ENCODE measurements at places on chromosomes 5 and 9. TPM values are rescaled to one million over a fixed set of nuclear protein-coding genes. Genes with fewer than 3 reads are reported as not detected.

- no peak for DNase-seq
Observed at GRCh38 chr5:120504057-120504456, 40.0 kb downstream of the PRR16 start.

DNA sequence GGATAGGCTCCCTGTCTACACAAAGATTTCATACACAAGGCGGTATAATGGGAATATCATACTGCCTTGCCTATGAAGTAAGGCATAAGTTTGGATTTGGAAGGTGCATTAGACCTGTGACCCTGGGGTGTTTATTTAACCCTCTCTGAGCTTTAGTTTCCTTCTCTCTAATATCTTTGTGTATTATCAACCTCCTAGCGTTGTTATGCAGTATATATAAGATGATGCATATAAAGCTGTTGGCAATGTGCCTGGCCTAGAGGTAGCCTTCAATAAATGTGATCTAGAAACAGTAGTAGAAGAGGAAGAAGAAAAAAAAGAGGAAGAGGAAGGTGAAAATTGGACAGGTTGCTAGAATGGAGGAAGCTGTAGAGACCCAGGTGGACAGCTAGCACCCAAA, 311.6 kb upstream of the CLINT1 start:
- no peak for DNase-seq

DNA sequence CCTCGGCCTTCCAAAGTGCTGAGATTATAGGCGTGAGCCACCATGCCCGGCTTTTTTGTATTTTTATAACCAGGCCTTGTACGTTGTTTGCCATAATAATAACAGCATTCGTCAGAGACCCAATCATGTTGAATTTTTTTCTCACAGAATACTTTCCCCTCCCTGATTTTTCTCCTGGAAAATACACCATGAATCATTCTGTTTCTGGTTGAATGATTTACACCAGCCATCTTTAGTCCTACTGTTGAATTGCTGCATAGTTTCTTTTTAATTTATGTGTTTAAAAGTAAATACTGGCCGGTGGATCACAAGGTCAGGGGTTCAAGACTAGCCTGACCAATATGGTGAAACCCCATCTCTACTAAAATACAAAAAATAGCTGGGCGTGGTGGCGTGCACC, 3.5 kb downstream of the CNOT8 start:
- no peak for DNase-seq

The TEX10 gene
- 19.1 TPM for total RNA-seq

- DNase-seq = no peak
Observed at GRCh38 chr9:79812507-79813257, 240.9 kb downstream of the TLE4 start.

DNA sequence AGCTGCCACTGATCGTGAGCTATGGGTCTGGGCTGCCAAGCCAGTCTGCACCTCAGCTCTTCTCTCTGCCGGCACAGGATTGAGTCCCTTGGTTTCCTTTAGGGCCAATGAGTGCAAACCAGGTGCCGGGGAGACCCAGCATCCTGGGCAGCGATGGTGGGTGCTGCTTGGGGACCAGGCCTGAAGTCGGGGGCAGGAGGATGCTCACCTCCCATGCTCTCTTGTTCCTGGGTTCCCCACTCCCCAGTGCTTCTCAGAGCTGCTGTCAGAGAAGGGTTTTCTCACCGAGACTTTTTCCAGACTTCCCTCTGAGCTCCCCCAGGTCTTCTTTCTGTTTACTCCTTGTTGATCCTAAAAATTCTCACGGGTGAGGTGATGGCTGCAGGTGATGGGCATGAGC, 61.2 kb downstream of the IRX1 start:
- no peak for DNase-seq

DNA sequence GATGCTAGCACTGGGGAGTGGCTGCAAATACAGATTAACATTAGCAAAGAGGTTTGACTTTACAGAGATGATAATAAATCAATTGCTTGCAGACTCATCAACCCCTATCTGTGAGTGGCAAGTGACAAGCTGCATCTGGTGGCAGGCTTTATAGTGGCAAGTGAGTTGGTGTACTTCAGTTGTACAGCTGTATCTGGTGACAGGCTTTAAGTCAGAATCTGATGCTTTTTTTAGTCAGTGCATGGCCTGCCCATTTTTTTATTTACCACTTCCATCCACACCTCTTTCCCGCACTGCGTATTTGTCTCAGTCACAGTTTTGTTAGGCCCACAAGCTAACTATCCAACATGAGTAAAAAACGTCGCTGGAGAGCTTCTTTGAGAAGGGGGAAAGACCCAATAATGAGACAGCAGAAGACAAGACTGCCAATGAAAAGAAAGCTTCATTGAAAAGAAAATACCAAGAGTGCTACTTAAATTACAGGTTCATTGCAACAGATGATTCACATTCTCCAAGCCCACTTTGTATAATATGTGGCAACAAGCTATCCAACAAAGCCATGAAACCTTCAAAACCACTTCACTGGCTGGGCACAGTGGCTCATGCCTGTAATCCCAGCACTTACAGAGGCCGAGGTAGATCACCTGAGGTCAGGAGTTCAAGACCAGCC, 23.1 kb downstream of the ANP32B start:
- DNase-seq = no peak

DNA sequence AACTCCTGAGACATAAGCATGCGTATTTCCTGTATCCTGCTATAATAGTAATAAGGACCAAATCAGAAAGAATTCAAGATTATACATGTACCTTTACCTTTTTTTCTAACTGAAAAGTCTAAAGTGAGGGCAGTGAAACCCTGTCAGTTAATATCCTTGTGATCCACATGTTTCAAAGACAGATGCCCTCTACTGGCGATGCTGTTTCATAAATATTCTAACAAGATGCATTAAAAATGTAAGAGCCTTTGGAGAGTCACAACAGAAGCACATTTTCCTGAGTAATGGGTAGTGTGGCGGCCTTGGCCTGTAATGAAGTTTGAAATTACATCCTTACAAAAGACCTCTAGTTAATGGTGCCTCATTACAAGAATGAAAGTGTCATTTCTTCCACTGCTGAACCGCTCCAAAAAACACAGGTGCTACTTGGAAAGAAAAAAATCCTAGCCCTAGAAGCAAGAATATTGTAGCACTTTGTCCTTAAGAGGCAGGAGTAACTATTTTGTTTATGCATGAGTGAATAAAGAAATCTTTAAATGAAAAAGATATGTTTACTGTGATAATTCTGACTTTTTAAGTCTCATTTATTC, 232.6 kb downstream of the EPB41L4A start:
- DNase-seq = peak; percentile 16

DNA sequence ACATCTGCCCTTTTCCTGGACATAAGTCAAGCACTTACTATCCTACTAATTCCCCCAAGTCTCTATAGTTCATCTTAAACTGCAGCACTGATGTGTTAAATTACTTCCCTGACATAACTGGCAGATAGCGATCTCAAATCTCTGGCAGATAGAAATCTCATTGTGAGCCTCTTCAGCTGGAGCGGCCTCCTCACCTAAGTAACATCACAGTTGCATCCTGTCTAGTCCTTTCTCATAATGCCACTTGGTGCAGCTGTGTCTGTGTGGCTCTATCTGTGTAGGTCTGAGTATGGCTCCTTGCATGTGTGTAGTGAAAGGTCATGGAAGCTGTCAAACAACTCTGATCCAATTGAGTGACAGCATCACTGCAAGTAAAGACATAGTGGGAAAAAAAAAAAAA, 53.6 kb upstream of the FST start:
- no peak for DNase-seq

DNA sequence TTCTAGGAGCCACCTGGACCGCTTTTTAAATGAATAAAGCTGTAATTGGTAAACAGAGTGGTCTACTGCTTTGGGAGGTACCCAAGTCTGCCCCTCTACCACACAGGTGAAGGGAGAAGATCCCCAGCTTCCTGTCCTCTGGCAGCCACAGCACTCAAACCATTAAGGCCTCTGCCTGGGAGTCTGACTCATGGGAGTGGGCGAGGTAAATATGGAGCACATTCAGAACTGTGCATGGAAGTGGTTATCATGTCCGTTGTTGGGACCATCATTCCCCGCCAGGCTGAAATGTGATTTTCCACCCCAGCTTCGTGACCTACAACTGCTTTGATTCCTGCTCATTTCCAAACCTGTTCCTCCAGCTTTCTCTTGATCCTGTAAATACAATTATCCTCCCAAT, 59.5 kb upstream of the ALDH1B1 start:
- DNase-seq = no peak
